ENCODE measurements at places on chromosomes 1 and 21.

GRCh38 chr1:64495878-64496277 is 25.9 kb downstream of the CACHD1 start:
- no peak for DNase-seq

DNA sequence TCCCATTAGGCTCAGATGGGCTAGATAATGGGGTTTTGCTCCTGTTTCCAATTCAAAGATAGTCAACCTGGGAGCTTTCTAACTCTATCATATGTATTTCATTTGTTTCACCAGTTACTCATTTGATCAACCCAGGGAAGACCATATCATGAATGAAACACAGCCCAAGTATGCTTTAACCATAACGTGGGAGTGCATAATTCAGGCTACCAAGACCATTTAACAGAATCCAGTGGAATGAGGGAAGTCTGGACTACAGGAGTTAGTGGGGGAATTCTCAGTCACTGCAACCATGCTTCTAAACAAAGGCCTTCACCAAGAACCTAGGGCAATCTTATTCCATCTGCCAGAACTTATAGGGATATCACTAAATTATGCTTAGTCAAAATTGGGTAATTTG is 15.0 kb upstream of the SLC16A1 start:
- peak; percentile 43 for DNase-seq

- no peak for DNase-seq
Observed at GRCh38 chr1:229553621-229554130, 4.8 kb downstream of the ABCB10 start.

- peak; percentile 50 for DNase-seq
Observed at GRCh38 chr1:65001231-65001792, 35.0 kb upstream of the JAK1 start.

DNA sequence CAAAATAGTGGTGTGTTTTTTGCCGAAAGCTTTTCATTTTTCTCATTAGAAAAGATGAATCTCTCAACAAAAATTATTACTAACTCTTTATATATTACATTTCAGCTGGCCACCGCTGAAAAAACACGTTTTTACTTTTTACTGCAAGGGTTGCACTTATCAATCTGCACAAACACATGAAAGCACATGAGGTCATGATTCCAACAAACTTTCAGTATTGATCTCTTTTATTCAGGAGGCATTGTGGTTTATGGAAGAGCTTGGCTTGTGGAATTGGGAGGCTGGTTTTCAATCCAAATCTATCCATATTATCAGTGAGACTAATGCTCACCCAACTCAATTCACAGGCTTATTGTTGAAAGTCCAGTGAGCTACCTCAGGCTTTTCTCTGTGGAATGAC is 20.6 kb upstream of the LPGAT1 start:
- no peak for DNase-seq

- no peak for DNase-seq
Observed at GRCh38 chr1:201718346-201719202, 110.4 kb upstream of the IPO9 start.

DNA sequence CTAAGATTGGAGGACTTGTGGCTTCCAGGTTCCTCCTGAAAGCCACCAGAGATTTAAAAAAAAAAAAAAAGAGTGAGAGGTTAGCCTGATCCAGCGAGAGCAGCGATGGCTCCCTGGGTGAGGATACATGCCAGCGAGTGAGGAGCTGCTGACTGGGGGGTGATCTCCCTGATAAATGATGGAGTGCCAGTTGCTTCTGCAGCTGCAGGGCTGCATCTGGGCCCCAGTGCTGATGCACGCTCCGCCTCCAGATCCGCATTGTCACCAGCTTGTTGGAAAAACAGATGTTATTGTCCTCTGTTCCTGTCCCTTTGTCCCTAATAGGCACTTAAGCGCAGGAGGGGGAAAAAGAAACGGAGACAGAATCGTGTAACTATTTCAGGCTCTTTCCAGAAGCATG is 28.6 kb downstream of the UBIAD1 start:
- DNase-seq: no peak

DNA sequence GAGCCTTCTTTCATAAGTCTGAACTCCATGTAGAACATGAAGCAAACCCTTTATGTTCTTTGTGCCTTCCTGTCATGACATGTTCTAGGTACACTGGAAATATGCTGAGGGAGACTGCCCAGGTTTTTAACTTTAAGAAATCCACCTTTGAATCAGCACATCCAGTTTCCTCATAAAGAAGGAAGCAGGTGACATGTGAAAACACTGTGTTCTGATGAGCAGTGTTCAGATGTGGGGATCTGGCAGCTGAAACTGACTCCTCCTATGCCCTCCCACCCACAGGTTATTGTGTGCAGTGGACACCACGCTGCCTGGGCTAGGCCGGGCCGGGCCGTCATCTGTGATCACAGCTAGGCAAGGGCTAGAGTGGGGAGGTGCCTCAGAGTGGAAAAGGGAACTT is 51.1 kb downstream of the CNN3 start:
- DNase-seq: no peak
